HS-5 (cell line): ENCODE measurements at places on chromosomes 7 and 10.

- DNase-seq = no peak
Measured at GRCh38 chr7:135210888-135211178, 493 bp downstream of the WDR91 start.

DNA sequence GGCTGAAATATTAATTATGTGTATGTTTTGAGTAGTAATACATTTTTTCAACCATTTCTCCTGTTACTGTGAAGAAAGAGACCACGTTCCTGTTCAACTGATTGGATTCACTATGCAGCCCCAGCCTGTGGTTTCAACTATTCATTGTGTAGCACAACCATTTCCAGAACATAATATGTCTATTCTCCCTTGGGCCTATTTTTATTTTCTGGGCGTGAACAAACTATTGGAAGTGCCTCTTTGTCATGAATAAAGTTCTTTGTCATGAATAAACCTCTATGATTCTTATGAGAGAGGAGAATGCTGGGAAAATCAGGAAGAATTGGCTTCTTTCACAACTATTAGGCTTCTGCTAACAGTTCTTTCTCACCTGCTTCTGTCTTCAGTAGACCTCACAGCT lies 152.4 kb downstream of the GNAT3 start:
- DNase-seq = no peak

DNA sequence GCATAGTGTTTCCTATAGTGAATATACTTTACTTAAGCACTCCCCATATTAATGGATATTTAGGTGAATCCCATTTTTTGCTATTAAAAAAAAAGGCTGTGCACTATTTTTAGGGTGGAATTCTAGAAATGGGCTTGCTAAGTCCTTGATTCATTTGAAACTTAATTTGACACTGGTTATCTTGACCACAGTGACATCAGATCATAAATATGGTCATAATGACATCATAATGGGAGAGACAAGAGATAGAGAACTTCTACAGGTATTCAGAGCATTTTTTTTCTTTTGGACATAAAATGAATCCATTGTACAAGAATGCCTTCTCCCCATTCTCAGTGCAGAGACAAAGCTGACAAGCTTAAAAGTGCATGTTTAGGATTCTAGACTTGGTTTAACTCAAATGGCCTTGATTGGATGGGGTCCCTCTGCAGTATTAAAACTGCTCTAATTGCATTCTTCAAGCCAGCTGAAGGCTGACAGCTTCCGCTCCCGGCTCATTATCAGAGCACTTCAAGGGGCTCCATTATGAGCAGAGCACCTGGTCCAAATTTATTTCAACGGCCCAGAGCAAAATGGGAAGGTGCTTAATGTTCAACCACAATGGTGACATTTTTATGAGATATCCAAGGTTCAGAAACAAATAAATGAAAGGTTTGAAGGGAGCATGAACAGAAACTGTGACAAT lies 104.8 kb downstream of the JAZF1 start:
- DNase-seq = no peak

DNA sequence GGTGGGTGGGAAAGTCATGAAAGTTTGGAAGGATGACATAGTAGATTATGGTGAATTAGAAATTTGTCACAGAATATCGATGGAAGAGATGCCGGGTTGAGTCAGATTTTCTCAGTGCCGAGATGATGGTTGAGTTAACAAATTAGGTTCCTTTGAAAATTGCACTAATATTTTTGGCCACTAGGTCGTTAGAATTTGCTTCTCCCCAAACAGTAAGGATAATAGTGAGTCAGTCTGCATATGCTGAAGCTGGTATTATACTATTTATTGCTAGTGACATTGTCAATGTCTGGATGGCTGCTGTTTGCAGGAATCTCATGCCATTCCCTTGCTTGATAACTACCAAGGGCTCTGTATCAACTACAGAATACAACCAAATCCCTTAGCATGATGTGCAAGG lies 37.7 kb upstream of the MINDY3 start:
- DNase-seq = no peak

GRCh38 chr7:30658479-30659074 lies 23.7 kb downstream of the CRHR2 start:
- DNase-seq = no peak

GRCh38 chr10:71697938-71698709 lies 21.5 kb downstream of the C10orf105 start:
- no peak for DNase-seq

DNA sequence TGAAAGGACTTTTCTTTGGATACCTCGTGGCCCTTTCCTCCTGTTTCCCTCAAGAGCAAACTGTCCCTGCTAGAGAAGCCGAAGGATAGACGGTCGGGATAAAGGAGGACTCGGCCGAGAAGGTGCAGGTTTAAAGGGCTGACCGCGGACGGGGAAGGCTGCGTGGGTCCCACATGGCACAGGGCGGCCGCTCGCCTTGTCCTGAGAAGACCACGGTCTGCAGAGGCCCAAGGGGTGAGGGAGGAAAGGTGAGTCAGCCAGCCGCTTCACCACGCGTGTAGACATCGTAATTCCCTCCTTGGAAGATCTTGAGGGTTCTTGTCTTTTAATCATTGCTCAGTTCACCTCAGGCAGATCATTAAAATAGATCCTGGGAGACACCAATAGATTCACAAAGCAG lies 253.8 kb downstream of the DPP6 start:
- no peak for DNase-seq

DNA sequence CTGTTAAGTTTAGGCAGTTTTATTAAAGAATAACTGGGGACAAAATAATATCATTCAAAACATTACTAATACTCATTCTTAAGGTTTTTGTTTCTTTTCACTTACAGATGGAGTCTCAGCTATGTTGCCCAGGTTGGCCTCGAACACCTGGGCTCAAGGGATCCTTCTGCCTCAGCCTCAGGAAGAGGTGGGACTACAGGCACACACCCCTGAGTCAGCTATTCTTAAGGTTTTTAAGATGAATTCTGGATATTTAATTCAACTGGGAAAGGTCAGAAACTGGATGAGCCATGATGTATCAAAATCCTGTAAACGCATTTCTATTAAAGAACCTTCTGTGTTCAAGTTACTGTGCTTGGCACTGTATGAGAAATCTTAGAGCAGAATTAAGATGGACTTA lies 3.5 kb downstream of the OAT start:
- DNase-seq = no peak

DNA sequence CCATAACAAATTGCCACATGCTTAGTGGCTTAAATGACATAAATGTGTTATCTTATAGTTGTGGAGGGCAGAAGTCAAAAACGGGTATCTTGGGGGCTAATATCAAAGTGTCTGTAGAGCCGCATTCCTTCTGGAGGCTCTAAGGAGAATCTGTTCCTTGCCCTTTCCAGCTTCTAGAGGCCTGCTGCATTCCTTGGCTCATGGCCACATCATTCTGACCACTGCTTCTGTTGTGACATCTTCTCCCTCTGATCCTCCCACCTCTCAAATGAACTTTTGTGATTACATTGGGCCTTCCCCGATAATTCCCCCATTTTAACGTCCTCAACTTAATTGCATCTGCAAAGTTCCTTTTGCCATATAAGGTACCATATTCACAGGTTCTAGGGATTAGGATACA lies 76.1 kb downstream of the CYP26A1 start:
- DNase-seq = no peak

GRCh38 chr7:91079487-91079886 lies 184.7 kb upstream of the FZD1 start:
- DNase-seq = no peak

GRCh38 chr10:11654659-11655058 lies 43.2 kb upstream of the USP6NL start:
- DNase-seq = no peak

DNA sequence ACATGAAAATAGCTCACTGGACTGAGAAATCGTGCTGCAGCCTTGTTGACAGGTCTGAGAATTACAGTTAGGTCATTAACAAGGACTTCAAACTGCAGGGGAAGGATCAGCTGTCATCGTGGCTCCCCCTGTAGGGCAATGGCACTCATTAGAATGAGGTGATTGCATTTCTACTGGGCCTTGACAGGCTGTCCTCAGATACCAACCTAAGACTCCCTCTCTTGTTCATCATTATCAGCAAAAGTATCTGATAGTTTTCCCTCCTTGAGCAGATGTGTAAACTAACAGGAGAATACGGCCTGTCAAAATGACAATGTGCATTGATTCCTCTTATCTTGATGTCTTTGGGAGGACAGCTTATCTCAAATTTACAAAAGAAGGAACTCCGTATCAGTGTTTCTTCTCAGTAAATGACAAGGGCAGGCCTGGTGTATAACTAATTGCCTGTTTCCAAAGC lies 648.5 kb upstream of the LRRN3 start:
- DNase-seq = no peak

DNA sequence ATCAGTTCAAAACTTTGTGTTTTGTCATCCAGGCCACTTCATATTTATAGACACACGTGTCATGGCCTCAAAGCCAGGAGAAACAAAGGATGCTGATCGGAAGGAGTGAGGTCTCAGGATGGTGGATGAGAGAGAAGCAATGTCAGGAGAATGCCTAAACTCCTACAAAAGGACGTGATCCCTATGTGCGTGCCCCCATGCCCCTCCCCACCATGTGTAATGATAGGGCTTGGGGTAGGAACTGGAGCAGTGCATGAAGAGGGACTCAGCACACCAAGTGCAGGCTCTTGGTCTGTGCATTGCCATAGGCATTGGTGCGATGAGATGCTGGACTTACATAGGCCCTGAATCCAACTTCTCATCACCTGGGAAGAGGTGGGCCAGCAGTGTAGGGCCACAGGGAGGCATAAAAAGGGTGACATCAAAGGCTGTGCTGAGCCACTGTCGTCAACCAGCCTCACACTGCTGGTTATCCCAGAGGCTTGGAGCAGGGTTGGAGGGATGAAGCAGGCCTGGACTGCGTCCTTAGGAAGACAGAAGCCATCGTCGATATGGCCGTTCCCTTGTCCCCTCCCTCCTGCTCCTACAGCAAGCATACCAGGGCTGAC lies 46.9 kb upstream of the GDF10 start:
- no peak for DNase-seq

GRCh38 chr7:130814778-130815335 lies 80.8 kb upstream of the KLF14 start:
- DNase-seq = no peak

DNA sequence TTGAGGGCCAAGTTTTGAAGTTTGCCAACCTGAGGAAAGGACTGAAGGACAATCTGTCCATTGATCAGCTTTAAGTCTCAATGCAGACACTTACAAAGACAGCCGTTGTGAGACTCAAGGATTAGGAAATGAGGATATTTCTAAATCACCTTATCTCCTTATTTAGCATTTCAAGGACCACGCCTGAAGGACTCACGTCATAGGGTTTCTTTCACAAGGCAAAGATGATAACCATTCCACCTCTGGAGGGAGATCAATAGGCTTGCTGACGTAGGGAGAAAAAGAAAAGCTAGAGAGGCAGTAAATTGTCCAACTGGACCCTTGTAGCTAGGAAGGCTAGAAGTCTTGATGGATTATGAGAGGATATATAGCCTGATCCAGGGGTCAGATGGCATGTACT lies 3.3 kb upstream of the ASB4 start:
- no peak for DNase-seq

DNA sequence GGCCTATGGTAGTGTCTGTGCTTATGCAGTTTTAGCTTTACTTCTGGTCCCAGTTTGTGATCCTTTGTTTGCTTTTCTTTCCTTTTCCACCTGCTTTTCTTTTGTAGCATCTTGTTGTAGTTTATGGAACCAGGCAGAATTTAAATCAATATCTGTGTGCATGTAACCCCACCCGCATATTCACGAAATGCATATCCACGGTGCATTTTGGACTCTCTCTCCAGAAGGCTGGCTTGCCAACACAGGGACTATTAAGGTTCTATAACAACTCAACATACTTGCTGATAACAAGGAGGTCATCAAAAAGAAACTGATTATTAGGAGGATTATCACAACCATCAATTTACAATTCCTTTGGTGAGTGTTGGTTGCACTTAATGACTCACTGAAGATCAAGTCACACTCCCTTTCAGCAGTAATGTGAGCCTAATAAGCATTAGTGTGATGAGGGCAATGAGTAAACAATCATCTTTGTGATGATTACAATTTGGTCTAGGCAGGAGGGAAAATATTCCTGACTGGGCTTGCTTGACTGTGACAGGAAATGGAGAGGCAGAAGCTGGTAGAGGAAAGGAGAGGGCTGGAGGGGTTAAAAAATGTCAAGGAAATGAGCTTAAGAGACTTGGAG lies 378.6 kb downstream of the REEP3 start:
- DNase-seq = no peak

GRCh38 chr7:36943591-36944435 lies 219.5 kb upstream of the AOAH start:
- DNase-seq = no peak

GRCh38 chr7:158022601-158023000 lies 565.0 kb downstream of the PTPRN2 start:
- no peak for DNase-seq

DNA sequence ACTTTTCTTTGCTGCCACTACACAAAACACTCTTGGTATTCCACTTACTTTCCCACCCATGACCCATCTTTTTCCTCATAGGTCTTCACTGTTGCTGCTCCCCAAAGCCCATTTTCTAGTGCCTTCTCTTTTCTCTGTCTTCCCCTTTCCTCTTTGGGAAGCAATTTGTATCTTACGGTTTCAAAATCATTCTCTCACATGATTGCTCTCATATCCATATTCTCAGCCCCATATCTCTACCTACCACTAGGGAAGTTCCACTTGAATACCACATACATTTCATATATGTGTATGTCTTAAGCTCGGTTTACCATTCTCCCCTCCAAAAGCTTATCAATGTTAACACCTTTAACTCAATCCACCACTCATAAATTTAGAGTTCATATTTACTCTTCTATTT lies 3.2 kb upstream of the UBE2D1 start:
- DNase-seq = no peak

DNA sequence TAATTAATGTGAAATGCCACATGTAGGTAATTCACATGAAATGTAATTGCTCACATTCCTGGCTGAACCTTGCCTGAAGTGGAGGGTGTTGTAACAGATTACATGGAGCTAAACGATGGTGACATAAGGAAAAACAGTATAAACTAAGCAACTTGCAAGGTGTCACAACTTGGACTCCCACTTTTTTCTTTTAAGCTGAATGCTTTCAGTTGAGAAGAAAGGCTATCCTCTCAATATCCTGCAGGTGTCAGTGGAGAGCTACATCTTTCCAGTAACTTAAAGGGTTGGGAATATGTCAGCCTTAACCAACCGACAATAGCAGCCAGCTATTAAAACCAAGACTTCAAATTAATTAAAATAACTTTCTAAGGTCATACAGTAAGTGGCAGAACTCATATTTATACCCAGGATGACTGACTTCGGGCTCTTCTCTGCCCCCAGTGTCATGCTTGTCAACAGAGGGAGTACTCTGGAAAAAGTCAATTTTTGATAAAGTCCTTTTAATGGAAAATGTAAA lies 33.7 kb downstream of the NRBF2 start:
- DNase-seq = peak; percentile 39

- DNase-seq = no peak
Measured at GRCh38 chr7:32765185-32765584, 126.4 kb downstream of the KBTBD2 start.

GRCh38 chr10:43339136-43339535 lies 32.3 kb upstream of the FXYD4 start:
- DNase-seq = no peak
